ENCODE measurements at places on chromosomes 7 and 10.

DNA sequence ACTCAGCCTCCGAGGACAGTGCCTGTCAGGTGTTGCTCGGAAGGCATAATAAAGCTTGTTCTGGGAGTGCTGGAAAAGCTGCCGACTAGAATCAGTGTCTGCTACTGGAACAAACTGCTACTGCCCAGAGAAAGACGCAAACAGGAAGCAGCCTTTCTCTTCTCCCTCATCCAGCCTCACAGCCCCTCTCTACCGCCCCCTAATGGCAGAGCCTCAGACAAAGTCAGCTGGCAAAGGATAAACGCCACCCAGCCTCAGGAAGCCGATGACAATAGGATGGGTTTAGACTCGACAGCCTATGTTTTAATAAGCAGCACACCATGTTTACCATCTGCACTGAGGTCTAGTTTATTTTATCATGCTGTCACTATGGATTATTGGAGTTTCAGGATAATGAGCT lies 169.5 kb upstream of the LYZL1 start:
- no peak for DNase-seq

DNA sequence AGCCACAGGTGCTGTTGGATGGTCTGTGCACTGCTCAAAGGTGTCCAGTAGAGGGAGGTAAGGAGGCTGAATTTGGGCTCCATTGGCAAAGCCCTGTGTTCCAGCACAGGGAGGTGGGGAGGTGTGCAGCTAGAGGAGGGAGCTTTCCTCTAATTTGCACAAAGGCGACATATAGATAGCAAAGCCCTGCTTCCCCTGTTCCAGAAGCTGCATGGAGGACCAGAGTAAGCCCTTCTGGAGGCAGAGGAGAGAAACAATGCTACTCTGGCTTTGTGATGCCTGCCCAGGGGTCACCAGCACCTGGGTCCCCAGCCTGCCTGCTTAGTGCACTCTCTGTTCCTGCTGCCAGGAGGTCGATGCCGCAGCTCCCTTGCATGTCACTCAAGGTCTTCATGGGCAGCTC lies 3.4 kb upstream of the ARHGAP22 start:
- no peak for DNase-seq

DNA sequence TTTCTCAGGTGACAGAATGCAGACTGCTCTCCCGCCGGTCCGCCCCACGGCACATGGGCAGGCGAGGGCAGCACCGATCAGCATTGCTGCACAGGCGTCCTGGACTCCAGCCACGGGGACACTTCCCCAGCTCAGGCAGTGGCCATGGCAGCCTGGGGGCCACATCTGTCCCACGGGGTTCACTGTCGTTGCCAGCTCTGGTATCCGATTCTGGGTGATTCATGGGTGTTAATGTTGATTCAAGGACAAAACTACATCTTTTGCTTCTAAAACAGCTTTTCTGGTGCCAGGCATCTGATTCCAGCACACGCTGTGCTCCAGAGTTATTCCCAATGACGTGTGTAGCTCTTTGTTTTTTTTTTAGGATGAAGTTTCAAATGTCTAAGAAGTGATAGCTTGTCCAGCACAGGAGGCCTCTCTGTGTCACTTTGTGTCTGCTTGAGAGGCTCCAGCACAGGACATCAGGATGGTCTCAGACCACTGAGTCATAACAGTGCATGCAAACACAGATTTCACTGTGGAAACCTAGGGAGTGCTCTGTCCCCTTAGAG lies 218.0 kb downstream of the WDR37 start:
- DNase-seq: no peak

DNA sequence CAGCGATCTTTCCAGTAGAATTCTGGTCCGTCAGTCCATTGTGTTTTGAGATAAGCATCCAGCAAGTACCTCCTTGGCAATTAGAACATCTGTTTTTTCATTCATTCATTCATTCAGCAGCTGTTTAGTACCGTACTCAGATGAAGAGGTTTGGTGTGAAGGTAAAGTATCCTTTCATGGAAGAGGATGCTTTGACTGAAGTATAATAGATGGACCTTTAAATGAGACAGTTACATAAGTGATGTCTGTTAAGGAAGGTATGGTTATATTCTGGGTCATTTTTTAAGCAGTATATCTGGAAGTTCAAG lies 1.2 kb downstream of the MAPK8 start:
- no peak for DNase-seq

DNA sequence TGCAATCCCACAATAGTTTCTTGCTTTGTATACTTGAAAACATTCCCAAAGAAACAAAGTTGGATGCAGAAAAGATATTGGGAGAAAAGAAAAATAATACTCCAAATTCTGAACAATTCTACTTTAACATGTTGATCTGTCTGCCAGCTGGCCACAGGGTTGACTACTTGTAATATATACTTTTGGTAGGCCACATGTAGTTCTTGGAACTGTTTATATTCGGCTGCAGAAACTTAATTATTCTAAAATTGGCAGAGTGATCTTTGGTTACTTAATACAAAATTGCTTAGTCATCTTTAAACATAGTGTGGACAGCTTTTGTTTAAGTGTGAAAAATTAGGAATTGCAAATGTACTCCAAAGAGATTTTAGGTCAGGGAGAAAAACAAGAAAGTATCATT lies 76.0 kb downstream of the CALD1 start:
- DNase-seq: no peak

DNA sequence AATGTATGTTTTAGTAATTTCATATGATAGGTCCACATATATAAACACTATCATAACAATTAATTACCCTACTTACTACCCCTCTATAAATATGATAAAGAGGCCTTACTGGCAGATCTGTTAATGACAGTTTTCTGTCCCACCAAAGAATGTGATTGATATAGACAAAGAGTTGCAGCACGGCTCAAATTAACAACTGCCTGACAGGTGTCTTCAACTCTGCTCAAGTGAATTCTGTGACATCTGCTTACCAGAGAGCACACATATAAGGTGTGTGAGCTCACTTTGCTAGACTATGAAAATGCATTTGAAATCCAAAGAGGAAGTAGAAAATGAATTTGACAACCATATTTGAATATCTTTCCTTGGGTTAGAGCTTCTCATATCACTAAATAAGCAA lies 36.6 kb downstream of the CACNA2D1 start:
- DNase-seq: no peak

DNA sequence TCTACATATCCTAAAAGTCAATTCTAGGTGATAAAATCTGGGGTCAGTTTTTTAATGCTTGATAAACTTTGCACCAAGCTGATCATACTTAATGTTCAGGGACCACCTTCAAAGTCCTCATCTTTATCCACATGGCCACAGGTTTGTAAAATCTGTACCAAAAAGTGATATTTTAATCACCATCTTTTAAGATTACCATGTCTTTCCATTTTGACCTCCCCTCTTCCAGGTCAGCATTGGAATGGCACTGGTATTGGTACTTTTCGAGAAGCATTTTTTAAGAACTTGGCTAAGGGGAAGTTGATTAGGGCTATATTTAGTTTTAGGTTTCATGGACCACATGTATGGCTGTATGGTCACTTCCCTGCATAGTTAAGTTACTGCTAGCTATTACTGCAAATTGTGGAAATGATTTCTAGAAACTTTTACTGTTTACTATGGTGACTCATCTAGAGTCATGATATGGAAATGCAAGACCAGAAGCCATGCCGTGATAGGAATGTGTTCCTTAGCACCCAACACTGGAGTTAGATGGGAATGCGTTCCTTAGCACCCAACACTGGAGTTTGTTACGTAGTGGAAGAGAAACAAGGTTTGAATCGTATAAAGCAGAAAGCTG lies 50.8 kb upstream of the ABLIM1 start:
- DNase-seq: no peak

DNA sequence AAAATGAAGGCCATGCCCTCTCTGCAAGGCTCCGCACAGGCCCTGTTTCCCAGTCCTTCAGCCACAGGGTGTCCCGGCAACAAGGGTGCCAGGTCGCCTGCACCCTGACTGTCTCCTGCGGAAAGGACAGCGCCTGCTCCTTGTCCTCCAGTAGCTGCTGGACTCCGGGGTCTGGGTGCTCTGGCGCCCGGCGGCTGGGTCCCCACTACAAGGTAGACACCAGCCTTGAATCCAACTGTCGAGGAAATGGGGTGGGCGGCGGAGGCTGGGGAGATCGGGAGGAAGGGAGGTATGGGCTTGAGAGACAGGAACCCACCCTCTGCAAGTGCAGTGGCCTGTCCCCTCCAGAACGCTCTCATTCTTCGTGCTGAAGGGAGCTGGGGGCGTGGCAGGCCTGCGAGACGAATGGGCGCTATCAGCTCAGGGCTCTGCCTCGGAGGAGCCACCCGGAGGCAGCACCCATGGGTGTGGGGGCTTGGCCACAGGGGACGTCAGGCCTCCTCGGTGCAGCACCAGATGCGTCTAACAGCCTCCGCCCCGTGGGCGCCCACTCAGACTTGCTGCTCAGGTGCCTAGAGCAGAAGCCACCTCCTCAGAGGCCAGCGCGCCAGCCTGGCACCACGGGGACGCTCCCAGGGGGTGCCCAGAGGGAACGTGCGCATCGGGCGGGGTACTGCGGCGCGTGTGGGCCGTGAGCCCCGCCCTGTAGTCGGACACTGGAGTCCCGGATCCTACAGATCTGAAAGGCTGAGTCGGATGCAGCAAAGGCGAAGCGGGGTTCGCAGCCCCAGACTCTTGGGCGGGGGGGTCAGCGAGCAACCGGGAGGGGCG lies 15.6 kb downstream of the ADAM8 start:
- DNase-seq: peak; percentile 83

- DNase-seq: no peak
Observed at GRCh38 chr7:47031786-47032535, 550.0 kb downstream of the TNS3 start.

DNA sequence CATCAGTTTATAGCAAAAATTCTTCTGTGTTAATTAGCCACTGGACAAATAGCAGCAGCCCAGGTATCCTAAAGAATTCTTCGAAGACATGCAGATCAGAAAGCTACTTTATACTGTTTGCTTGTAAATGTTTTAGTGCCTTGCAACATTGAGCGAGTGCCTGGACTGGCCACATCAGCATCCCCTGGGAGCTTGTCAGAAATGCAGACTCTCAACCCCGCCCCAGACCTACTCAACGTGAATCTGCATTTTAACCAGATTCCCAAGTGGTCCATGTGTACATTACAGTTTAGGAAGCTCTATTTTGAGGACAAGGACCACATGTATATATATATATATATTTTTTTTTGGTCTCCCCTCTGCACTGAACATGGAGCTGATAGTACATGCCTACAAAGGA lies 18.5 kb upstream of the PLEKHS1 start:
- DNase-seq: no peak

DNA sequence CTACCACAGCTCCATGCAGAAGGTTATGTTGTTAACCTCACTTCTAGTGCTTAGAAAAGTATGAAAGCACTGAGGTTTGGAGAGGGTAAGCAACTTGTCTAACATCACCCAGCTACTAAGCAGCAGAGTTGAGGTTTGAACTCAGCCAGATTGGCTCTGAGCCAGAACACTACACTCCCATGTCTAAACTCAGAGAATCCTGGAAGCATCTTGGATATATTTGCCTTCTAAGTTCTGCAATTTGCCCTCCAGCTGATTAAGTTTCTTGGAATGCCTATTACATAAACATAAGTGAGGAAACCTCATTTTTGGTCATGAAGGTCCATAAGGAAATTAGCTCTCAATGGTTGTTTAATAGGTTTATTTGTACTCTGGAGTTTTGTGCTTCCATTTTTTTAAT lies 78.1 kb upstream of the PHYHIPL start:
- DNase-seq: no peak

DNA sequence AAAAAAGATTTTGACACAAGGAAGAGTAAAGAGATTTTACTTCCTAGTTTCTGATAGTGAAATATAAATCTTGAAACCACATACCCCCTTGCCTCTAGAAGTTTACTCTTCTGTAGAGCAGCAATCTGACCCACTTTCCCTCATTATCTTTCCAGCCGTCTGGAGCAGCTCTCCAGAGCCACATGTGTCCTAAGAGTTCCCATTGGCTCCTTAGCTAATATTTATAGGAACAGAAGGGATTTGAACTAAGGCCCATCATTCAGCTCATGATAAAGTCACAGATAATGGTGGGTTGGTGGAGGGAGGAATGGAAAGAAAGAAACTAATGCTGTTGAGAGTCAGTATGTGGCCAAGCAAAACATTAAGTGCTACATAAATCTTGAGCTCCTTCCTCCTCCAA lies 121.8 kb downstream of the INHBA start:
- no peak for DNase-seq

DNA sequence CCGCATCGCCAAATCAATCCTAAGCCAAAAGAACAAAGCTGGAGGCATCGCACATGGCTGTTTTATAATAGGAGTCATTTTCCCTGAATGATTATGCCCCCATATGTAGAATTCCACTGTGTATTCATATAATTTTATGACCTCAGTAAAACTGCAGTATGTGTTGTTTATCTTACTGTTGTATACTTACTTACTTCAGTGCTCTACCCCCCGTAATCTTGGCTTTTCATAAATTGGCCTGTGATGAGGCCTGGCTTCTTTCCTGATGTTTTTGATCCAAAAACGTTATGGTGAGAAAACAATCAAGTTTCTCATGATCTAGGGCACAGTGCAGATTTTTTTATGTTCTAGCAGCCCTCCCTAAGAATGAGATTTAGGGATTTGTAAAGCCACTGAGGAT lies 306.4 kb upstream of the FZD1 start:
- no peak for DNase-seq

GRCh38 chr10:122181041-122181732 lies 89.9 kb upstream of the BTBD16 start:
- DNase-seq: no peak
